ENCODE measurements at places on chromosomes 16 and 17. TPM values are rescaled to one million over a fixed set of nuclear protein-coding genes. Genes with fewer than 3 reads are reported as not detected.

DNA sequence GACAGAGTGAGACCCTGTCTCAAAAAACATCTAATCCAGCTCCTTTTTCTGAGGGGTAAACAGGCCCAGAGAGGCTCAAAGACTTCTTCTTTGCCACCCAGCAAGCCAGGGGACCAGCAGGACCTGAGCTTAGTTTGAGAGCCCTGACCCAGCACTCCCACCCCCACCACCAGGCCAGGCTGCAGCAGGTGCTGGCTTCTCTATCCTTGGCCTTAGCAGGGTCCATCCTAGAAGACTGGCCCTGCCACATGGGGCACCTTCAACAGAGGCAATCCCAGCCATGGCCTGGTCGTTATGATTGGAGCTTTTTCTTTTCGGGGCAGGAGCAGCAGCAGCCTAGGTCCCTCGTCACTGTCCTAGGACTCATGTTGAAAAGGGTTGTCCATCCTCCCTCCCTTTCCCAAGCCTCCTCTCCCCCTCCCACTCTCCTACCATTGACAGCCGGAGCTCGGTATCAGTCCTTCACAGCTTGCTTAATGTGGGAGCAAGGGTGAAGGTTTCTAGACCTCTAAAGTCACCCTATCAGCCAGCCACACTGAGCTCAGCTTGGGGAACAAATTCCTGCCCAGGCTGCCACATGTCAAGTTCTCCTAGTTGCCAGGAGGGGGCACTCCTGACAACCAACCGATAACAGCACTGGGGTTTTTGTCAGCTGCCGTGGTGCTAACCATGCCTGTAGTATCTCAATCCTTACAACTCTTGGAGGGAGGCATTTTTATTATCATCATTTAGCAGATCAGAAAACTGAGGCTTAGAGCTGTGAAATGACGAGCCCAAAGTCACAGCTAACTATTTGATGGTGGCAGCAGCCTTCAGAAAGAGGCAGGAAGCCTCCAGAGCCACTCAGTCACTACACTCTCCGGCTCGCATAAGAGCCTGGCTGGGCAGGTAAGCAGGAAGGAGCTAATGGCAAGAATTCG lies 11.2 kb downstream of the MRPL27 start:
- no peak overlapping the region for H3K4me3 ChIP-seq
- no peak for DNase-seq
- H3K27me3 ChIP-seq, result no peaks in the 10 kb centered on the region
- peaks cover 8% of the 10 kb centered on the region for H3K36me3 ChIP-seq
- no peak overlapping the region for H3K27ac ChIP-seq

- H3K4me1 ChIP-seq, result no peaks in the 10 kb centered on the region
- H3K27ac ChIP-seq, result no peak overlapping the region
- H3K4me3 ChIP-seq, result no peak overlapping the region
- no peaks in the 10 kb centered on the region for H3K27me3 ChIP-seq
These were observed 728.8 kb upstream of the RBFOX1 start for GRCh38 chr16:6603780-6604325.

DNA sequence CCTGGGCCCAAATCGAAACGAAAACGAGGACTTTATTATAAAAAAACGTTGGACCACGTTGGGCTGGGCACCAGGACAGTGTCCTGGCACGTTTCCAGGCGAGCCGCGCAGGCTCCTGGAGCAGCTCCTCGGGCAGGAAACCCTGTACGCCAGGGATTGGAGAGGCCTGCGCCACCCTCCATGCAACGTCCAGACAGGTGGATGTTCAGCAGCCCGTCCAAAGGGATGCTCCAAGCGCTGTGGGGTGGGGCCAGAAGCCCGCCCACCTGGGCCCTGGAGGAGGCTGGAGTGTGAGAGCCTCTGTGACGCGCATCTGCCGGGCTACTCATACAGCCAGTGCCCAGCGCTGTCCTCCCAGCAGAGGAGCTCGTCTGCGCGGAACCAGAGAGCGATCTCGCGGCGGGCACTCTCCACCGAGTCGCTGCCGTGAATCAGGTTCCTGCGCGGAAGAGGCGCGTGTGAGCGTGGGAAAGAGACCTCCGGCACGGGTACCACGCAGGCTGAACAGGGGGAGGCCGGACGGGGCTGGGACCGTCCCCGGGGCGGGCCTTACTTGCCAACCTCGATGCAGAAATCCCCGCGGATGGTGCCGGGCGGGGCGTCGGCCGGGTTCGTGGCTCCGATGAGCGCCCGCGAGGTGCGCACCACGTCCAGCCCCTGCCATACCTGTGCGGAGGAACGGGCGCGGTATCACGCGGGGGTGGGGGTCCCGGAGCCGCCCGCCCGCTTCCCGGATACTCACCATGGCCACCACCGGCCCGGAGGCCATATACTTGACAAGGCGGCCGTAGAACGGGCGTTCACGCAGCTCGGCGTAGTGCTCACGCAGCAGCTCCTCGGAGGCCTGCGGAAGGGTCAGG lies 785 bp downstream of the NME3 start:
- peak overlapping the region; percentile 98 for H3K4me3 ChIP-seq
- peaks cover 54% of the 10 kb centered on the region for H3K36me3 ChIP-seq
- H3K27me3 ChIP-seq, result no peaks in the 10 kb centered on the region
- peaks cover 27% of the 10 kb centered on the region for H3K4me1 ChIP-seq
- peak overlapping the region; percentile 92 for H3K27ac ChIP-seq
- no peak for DNase-seq

DNA sequence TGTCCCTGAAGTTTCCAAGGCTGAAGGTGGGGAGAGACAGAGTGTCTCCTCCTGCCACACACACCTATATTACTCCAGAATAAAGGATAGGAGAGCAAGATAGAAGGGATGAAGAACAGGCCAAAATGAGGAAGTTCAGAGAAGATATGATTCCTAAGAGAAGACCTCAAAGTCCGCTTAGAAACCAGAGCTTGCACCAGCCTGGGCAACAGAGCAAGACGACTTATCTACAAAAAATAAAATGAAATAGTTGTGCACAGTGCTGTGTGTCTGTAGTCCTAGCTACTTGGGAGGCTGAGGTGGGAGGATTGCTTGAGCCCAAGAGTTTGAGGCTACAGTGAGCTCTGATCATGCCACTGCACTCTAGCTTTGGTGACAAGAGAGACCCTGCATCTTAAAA lies 128.2 kb downstream of the HS3ST3B1 start:
- no peaks in the 10 kb centered on the region for H3K27me3 ChIP-seq
- H3K27ac ChIP-seq, result no peak overlapping the region
- H3K36me3 ChIP-seq, result no peaks in the 10 kb centered on the region
- no peak overlapping the region for H3K4me3 ChIP-seq
- H3K4me1 ChIP-seq, result no peaks in the 10 kb centered on the region
- no peak for DNase-seq

DNA sequence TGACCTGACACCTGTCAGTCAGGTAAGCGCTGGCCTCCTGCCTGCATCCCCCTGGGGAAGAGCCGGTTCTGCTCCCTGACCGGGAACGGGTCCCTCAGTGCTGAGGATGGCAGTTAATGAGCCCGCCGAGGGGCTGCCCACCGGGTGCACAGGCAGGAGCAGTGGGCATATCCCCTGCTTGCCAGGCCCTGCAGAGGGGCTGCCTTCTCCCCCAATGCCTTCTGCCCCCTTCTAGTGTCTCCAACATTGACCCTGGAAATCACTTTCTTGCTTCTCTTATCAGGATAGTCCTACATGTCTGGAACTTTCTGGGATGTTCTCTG lies 388.5 kb downstream of the SEC14L1 start:
- DNase-seq, result no peak
- H3K27me3 ChIP-seq, result peaks cover 50% of the 10 kb centered on the region
- H3K4me1 ChIP-seq, result peaks cover 8% of the 10 kb centered on the region
- no peaks in the 10 kb centered on the region for H3K36me3 ChIP-seq

DNA sequence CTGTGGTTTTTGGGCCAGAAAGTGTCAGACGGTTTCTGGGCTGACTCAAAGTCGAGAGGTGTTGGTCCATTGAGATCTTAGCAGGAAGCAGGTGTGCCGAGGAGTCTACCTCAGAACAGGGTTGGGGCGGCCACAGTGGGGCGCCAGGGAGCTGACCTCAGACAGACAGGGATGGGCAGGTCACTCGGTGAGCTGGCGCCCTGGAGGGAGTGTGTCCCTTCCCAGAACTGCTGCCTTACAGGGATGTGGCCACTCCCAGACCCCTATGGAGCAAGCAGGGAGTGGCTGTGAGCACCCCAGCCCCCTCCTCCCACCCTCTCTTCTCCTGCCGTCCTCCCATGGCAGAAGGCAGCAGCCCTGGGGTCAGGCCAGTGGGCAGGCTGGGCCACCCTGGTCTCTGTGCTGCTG lies 14.0 kb upstream of the DPEP1 start:
- peak overlapping the region; percentile 71 for H3K27ac ChIP-seq
- DNase-seq, result no peak
- H3K4me3 ChIP-seq, result no peak overlapping the region
- peaks cover 37% of the 10 kb centered on the region for H3K4me1 ChIP-seq
- H3K36me3 ChIP-seq, result no peaks in the 10 kb centered on the region
- H3K27me3 ChIP-seq, result peaks cover 11% of the 10 kb centered on the region

DNA sequence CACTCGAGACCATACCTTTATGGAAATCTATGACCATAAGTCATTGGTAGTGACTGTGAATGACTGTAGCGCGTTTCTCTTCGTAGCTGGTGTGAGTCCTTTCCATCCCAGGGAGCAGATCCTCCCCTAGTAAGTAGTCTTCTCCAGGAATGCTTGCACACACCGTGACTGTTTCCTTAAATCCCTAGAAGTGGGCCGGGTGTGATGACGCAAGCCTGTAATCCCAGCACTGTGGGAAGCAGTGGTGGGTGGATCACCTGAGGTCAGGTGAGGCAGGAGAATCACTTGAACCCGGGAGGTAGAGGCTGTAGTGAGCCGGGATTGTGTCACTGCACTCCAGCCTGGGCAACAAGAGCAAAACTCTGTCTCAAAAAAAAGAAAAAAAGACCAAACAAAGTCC lies 70.6 kb downstream of the CRISPLD2 start:
- no peaks in the 10 kb centered on the region for H3K4me1 ChIP-seq
- no peak overlapping the region for H3K4me3 ChIP-seq
- H3K27ac ChIP-seq, result no peak overlapping the region
- H3K27me3 ChIP-seq, result no peaks in the 10 kb centered on the region
- no peak for DNase-seq

GRCh38 chr17:50550661-50551432 lies 3.9 kb downstream of the SPATA20 start:
- no peak overlapping the region for H3K27ac ChIP-seq
- peaks cover 12% of the 10 kb centered on the region for H3K4me1 ChIP-seq
- DNase-seq, result no peak
- H3K27me3 ChIP-seq, result no peaks in the 10 kb centered on the region
- no peaks in the 10 kb centered on the region for H3K36me3 ChIP-seq
- no peak overlapping the region for H3K4me3 ChIP-seq

- peaks cover 86% of the 10 kb centered on the region for H3K4me1 ChIP-seq
- H3K27me3 ChIP-seq, result no peaks in the 10 kb centered on the region
- peak overlapping the region; percentile 85 for H3K27ac ChIP-seq
- no peak overlapping the region for H3K4me3 ChIP-seq
- no peak for DNase-seq
These were observed 4.6 kb downstream of the PLCD3 start for GRCh38 chr17:45127548-45128300.

LPO gene
- total RNA-seq, result not detected

CORO6 gene
- 39.9 TPM for total RNA-seq

ZMYND15 gene
- not detected for total RNA-seq

DDX28 gene
- 9.7 TPM for total RNA-seq

- no peak overlapping the region for H3K27ac ChIP-seq
- no peaks in the 10 kb centered on the region for H3K36me3 ChIP-seq
- no peak overlapping the region for H3K4me3 ChIP-seq
- H3K27me3 ChIP-seq, result no peaks in the 10 kb centered on the region
- DNase-seq, result no peak
- no peaks in the 10 kb centered on the region for H3K4me1 ChIP-seq
These were observed 123.0 kb upstream of the ASIC2 start for GRCh38 chr17:33416131-33416530.

DNA sequence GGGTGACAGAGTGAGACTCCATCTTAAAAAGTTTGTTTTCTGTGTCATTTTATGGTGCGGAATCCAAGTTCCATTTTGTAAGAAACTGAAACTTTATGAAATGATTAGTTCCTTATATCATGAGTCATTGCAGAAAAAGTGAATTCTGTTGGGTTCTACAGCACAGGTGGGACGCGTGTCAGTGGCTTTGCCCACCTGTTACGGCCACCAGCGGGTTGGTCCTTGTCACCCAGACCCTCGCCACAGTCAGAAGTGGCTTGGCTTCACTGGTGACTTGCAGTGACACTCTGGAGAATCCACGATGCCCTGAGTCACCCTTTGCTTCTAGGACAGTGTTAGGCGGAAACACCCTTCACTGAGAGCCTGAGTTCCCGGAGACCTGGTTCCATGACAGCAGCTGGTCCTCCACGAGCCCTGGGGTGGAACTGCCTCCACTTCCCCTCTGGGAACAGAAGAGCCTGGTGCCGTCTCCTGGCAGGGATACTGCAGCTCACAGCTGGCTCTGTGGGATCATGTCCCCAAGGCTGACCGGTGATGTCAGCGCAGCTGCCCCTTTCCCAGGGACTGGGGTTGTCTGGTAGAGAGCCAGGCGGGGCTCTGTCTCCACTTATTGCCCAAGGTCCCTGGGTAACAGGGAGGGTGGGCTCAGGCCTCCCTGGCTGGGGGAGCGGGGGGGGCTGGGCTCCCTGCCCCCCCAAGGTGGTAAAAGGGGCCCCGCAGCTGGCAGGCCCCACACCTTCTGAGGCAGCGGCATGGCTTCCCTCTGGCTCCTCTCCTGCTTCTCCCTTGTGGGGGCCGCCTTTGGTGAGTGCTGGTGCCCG lies at the start of gene CTRB1:
Gene CTRB1 (plus strand): TSS at position 733 of the 821 bp plus-strand sequence. CDS start 20 bp downstream, at position 753.
- peak within 1 kb of the TSS; percentile 18 for H3K4me3 ChIP-seq
- no peaks in the 10 kb centered on the region for H3K36me3 ChIP-seq
- DNase-seq, result no peak

C17orf78 gene
- not detected for total RNA-seq
